ENCODE measurements at places on chromosomes 13 and 19.
A peak's percentile ranks its signal among the peaks of the same experiment; 100 is the strongest.

DNA sequence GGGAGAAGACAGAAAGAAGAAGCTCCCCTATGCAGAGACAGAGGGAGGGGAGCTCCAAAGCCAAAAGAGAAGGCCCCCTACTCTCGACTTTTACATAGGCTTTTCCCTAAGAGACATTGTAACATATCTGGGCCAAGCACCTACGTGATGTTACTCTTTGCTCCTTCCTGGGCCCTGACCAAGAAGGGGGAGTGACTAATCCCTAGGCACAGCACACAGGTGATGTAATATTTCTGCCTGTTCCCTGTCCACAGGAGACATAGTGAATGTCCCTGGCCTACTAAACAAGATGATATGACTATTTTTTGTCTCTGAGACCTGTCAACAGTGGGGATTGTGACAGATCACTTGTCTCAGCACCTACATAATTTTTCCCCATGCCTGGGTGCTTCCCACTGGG lies 15.9 kb upstream of the ZNF254 start:
- no peak overlapping the region for H3K4me3 ChIP-seq
- H3K27me3 ChIP-seq: no peaks in the 10 kb centered on the region
- no peak overlapping the region for H3K27ac ChIP-seq
- DNase-seq: no peak

DNA sequence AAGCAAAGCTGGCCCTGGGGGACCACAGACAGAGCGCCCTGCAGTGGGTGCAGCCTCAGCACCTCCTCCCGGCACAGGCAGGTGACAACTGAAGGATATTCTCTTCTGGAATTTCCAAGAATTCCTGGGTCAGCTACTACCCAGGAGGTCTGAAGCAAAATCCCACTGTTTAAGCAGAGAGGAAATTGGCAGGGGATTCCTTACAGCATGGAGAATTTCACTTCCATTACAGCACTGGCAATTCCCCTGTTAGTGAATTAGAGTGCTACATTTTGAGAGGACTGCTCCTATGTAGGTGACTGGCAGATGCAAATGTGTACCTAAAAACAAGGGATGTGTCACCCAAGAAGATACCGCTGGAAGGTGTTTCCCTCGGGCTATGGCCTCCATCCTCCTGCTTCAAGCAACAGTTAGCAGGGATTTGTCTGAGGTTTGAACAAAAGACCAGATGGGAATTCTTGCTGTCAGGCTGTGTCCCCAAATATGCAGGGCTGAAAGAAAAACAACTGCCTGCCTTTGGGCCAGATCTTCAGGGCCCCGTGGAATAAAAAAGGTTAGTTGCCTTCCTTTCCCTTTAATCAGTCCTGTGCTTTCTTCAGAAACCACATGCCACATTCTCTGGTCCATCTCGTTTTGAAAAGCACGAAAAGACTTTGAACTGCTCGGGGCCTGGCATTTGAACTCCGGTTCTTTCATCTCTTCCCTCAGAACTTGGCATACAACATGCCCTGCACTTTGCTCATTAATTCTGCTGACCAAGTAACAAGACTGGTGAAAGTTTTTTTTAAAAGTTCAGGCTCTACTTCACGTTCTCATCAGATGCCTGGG lies 296.4 kb downstream of the DNAJC15 start:
- DNase-seq: no peak
- H3K4me1 ChIP-seq: no peaks in the 10 kb centered on the region
- no peaks in the 10 kb centered on the region for H3K36me3 ChIP-seq

DNA sequence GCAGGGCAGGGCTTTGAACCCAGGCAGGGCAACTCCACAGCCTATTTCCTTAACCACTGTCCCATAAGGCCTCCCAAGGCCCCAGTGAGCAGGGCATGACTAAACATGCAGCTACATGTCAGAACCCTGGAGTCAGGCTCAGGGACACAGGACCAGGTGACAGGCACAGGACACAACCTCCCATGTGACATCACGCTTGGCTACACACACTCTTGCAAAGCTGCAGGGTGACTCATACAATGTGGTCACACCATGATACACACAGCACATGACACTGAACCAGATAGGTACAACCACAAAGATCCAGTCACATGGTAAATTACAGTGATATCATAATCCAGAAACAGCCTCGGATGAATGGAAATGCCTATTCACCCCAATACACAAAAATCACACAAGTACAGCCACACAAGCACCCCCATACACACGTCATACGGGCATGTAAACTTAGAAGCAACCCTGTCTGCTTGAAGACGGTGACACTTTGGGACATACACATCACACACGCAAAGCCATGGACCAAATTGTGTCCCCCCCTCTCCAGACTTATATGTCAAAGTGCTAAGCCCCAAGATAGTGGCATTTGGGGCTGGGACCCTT lies 14.5 kb downstream of the KLK4 start:
- no peaks in the 10 kb centered on the region for H3K36me3 ChIP-seq
- peak; percentile 56 for DNase-seq
- peak overlapping the region; percentile 91 for H3K27ac ChIP-seq

DNA sequence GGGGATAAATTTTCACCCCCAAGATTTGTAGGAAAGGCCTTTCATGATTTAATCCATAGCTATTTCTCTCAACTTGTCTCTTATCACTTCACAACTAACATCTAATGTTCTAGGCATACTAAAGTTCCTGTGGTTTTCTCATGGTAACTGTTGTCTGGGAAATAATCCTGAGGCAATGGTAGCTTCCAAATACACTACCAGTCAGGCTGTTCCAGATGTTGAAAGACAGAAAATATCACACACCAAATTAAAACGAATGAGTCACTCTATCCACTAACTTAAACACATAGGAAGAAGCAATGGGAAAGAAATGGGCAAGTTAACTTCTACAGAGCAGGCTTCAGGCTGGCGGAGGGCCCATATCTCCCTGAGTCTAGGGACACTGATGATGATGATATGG lies 77.7 kb upstream of the MYO16 start:
- H3K27ac ChIP-seq: no peak overlapping the region
- H3K27me3 ChIP-seq: no peaks in the 10 kb centered on the region
- no peak for DNase-seq
- H3K4me3 ChIP-seq: no peak overlapping the region
- no peaks in the 10 kb centered on the region for H3K36me3 ChIP-seq

DNA sequence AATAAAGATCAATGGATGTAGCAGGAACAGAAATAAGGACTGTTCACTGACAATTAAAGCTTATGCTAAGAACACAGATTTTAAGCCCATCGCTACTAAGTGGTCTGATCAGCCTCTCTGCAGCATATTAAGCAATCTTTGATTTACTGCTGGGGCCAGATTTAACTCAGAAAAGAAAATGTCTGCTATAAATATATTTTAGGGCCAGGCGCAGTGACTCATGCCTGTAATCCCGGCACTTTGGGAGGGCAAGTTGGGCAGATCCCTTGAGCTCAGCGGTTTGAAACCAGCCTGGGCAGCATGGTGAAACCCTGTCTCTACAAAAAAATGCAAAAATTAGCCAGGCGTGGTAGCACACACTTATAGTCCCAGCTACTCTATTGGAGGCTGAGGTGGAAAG lies 43.0 kb downstream of the METTL21C start:
- H3K4me1 ChIP-seq: no peaks in the 10 kb centered on the region
- no peak overlapping the region for H3K4me3 ChIP-seq
- H3K27me3 ChIP-seq: no peaks in the 10 kb centered on the region
- no peak for DNase-seq
- no peak overlapping the region for H3K27ac ChIP-seq
- peaks cover 13% of the 10 kb centered on the region for H3K36me3 ChIP-seq

Measured in naive B cell (primary cell).